ENCODE measurements at places on chromosomes 6 and 20.

GRCh38 chr20:63137851-63138415, 78.0 kb downstream of the YTHDF1 start:
- DNase-seq = no peak

DNA sequence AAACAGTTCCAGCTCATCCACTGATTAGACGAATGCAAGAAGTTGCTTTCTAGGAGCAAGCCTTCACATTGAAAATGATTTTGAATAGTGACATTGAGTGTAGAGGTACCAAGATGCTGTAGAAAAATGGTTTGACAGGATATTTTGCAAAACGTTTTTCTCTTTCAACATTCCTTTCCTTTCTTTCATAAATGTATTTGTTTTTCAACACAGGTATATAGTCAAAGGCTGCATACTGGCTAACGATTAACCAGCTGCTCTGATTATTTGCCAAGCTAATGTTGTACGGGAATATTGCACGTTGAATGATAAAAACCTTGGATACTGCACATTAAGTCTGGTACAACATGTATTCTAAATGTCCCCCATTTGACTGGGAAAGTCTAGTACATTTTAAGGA, 78.8 kb upstream of the TENT5A start:
- DNase-seq = no peak

DNA sequence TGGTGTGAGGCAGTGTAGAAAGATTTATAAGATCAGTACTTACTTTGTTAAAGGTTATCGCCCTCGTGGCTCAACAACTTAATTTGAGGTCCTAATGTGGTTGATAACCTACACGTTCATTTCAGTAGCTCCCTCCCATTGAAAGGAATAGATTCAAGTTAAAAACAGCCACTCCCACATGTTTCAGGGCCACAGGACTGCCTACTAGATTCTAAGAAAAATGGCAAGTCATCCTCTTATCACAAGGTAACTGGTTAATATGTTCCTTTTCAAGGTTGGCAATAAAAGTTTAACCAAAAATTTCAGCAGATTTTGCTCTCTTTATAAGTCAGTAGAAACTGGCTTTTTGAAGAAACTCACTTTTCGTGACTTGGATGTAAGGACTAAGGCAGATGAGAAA, 17.1 kb downstream of the GSTA2 start:
- no peak for DNase-seq

GRCh38 chr6:16512544-16513290, 248.5 kb downstream of the ATXN1 start:
- DNase-seq = no peak

DNA sequence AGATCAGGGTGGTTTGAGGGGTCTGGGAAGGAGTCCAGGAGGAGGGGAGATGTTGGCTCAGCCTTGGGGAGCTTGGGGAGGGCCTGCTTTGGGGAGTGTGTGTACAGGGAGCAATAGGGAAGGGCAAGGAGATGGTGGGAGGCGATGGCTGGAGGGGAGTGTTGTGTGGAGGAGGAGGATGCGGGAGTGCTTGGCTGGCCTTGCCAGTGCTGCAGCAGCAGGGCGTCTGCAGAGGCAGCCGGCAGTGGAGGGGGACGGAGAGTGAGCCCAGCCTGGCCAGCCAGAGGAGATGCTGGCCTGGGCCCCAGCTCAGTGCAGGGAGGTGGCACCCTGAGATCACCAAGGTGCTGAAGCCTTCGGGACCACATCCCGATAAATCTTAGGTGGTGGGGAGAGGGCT, 3.9 kb downstream of the IP6K3 start:
- DNase-seq = no peak

DNA sequence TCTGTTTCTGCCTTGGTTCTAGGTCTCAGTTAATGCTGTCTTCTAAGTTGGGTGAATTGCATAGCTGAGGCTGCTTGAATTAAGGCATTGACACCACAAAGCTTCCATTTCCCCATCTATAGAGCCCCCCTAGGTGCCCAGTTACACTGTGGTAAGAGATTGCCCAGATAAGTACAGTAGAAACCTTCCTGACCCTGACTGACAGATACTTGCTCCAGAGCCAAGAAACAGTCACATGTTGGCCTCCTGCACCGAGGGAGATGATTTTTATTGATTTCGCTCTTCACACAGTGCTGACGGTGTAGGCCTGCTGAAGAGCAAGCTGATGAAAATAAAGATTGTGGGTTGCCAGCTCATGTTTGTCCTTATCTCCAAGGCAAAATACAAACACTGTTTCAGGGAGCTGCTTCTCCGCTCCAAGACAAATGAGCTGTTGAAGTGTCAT, 67.9 kb downstream of the TRMT11 start:
- DNase-seq = no peak

GRCh38 chr20:61170496-61171320, 81.4 kb upstream of the CDH4 start:
- no peak for DNase-seq

- no peak for DNase-seq
These were observed 124.3 kb downstream of the DLL1 start for GRCh38 chr6:170166511-170167122.

- DNase-seq = no peak
These were observed 104.4 kb upstream of the ESR1 start for GRCh38 chr6:151702851-151703658.

GRCh38 chr6:111761212-111761611, 112.0 kb downstream of the FYN start:
- DNase-seq = no peak

GRCh38 chr6:118677193-118677592, 25.8 kb upstream of the CEP85L start:
- DNase-seq = no peak

- no peak for DNase-seq
These were observed 174.8 kb downstream of the BMP2 start for GRCh38 chr20:6942266-6942665.

- DNase-seq = no peak
These were observed 655.5 kb upstream of the FLRT3 start for GRCh38 chr20:14992961-14993360.
